Activated CD4-positive, alpha-beta memory T cell treated with anti-CD3 and anti-CD28 coated beads for 36 hours (primary cell): ENCODE measurements at places on chromosomes 12 and 14. TPM values are rescaled to one million over a fixed set of nuclear protein-coding genes. Genes with fewer than 3 reads are reported as not detected.

DNA sequence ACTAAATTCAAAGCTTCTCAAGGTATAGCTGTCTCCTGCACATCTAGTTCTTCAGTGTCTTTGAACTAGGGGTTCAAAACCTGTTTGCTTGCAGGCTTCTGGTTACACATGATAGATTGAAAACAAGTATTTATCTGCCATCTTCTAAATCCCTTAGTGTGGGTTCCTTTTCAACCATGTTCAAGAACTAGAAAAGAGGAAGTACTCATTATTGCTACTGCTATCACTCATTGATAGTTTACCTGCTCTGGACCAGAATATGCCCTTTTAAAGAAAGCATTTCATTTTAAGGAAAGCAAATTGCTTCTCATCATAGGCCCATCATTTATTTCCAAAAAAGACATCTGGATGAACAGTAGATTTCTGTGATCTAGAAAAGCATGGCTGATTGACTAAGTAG lies 37.1 kb upstream of the VSX2 start:
- DNase-seq, result no peak

- DNase-seq, result no peak
These were observed 3.2 kb upstream of the DUSP6 start for GRCh38 chr12:89355243-89356068.

- DNase-seq, result no peak
These were observed 55.9 kb upstream of the SEL1L start for GRCh38 chr14:81589381-81590065.

DNA sequence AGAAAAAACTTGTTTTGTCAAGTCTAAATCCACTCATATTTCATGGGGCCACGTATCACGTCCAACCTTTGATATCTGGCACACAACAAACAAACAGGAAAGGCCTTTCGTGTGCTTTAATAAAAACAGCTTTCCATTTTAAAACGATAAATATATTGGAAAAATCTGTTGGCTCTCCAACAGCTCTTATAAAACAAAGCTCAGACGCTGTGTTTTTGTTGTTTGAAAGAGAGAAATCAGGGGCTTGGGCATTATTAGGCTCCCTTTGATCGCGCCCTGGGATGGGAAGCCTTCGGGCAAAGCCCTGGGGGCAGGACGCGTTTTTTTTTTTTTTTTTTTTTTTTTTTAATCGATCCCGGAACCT lies 429 bp upstream of the PLEKHA5 start:
- DNase-seq, result no peak

The MED13L gene
- 37.7 TPM for total RNA-seq

The TWF1 gene
- total RNA-seq, result 19.4 TPM

The SMIM10L1 gene
- total RNA-seq, result 6.5 TPM
